ENCODE measurements at places on chromosomes 6 and 20.

- no peak for DNase-seq
Measured at GRCh38 chr6:127100510-127101140, 17.8 kb upstream of the RSPO3 start.

- no peak for DNase-seq
Measured at GRCh38 chr6:32382757-32383420, 11.2 kb upstream of the TSBP1 start.

- no peak for DNase-seq
Measured at GRCh38 chr20:38706509-38706908, 17.8 kb upstream of the SLC32A1 start.

GRCh38 chr6:107082045-107082444 lies 33.3 kb downstream of the BEND3 start:
- DNase-seq, result no peak

- no peak for DNase-seq
Measured at GRCh38 chr20:6530779-6531315, 236.6 kb upstream of the BMP2 start.

GRCh38 chr6:144921206-144921975 lies 636.3 kb downstream of the UTRN start:
- no peak for DNase-seq

DNA sequence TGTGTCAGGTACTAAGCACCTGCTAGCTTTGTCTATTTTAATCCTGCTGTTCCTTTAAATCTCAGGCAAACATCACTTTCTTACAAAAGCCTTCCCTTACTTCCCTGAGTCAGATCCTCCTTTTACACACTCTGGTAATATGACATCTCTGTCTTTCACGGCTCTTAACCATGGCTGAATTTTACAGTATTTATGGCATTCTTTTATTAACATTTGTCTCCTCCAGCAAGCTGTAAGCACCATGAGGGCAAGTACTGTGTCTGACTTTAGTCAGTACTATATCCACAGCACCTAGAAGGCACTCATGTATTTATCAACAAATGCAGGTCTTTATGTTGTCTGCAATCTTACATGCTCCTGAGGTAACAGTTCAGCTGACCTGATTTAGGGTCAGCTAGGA lies 33.7 kb upstream of the HBS1L start:
- no peak for DNase-seq

DNA sequence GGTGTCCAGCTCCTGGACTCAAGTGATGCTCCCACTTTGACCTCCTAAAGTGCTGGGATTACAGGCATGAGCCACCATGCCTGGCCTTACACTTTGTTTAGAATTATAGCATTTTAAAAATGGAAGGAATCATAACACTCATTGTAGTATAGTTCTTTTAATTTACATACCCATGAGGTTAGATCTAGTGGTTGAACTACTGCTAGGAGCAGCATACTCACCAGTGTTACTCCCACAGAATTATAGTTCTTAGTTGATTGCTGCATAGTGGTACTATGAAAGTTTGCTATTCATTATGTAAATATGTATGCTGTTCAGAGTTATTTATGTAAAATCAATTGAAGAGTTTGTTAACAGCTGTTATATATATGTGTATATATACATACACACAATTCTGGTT lies 85.4 kb downstream of the MYO6 start:
- DNase-seq, result no peak

DNA sequence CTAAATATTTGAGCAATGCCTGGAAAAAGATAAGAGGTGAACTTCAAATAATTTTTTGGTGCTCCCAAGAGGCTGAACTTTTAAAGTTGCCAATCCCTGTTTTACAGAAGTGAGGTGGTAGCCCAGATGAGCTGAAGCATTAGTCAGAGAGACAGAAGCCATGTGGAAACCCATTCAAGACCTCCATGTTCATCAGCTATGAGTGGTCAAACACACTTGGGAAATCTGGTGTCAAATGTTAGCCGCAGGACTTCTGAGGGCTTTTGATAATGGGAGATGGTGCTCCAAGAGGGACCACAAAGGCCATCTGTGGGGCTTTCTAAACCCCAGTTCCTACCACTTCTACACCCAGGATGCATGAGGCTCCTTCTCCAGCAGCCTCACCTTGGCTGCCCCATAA lies 77.5 kb upstream of the MRPS10 start:
- DNase-seq, result no peak

- no peak for DNase-seq
Measured at GRCh38 chr6:3421791-3422434, 34.9 kb downstream of the SLC22A23 start.

DNA sequence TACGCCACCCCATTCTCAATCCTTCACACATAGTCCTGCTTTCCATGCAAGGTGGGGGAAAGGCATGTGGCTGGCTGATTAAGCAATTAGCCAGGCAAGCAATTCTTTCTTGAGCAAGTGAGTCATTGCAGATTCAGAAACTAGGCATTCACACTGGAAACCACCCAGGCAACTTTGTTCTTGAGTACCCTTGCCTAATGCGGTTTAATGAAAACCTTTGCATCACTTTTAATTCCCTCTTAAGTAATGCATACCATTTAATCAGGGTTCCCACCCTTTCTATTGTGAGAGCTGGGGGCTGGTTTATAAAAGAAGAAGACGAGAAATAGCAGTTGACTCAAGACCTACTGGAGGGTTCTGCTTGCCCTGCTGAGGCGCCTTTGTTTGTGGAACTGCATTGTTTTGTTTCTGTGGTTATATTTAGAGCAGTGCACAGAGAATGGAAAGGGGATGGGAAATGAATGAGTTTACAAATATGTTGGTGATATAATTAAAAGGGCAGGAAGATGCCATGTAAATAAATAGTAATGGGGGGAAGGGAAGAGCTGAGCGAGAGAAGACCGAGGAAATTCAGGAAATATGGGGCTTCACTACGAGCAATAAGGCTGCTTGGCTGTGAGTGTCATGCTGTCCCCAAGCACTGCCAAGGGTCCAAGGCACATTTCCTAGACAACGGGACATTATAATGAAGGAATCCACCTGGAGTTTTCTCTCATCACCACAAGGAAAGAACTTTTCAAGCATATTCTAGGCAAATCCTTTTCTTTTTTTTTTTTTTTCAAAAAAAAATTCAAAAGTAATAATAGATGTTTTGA lies 48.8 kb upstream of the TSHZ2 start:
- DNase-seq, result no peak

DNA sequence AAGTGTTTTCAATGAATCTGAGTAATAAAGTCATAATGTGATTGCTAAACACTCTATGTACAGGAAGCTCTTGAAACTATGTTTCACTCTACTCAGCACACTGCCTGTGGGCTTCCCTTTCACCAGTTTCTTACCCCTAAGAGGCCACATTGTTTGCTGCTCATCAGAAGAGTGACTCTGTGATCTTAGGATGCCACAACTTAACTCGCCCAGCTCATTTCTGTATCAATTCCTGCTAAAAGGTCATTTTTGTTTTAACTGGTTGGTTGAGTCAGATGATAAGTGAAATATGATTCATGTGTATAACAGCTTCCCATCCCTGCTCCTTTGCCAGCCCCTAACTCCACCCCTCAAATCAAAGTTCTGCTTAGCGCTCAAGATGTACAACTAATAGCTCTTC lies 9.8 kb upstream of the NDUFAF4 start:
- DNase-seq, result peak; percentile 72

- no peak for DNase-seq
Measured at GRCh38 chr6:49980898-49981297, 11.5 kb upstream of the DEFB113 start.

DNA sequence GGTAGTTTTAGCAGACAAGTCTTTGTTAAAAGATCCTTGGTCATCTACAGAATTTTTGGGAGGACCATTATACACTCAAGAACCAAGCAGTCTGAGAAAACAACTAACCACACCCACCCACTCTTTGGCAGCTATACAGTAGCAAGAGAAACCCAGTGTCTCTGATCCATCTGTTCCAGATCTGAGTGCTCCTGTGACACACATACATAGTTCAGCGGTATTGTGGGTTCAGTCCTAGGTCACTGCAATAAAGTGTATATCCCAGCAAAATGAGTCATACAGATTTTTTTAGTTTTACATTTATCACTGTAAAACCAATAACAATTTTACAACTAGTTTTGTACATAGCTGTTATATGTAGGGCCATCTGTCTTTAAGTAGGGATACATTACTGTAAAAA lies 47.4 kb upstream of the PAK5 start:
- no peak for DNase-seq

DNA sequence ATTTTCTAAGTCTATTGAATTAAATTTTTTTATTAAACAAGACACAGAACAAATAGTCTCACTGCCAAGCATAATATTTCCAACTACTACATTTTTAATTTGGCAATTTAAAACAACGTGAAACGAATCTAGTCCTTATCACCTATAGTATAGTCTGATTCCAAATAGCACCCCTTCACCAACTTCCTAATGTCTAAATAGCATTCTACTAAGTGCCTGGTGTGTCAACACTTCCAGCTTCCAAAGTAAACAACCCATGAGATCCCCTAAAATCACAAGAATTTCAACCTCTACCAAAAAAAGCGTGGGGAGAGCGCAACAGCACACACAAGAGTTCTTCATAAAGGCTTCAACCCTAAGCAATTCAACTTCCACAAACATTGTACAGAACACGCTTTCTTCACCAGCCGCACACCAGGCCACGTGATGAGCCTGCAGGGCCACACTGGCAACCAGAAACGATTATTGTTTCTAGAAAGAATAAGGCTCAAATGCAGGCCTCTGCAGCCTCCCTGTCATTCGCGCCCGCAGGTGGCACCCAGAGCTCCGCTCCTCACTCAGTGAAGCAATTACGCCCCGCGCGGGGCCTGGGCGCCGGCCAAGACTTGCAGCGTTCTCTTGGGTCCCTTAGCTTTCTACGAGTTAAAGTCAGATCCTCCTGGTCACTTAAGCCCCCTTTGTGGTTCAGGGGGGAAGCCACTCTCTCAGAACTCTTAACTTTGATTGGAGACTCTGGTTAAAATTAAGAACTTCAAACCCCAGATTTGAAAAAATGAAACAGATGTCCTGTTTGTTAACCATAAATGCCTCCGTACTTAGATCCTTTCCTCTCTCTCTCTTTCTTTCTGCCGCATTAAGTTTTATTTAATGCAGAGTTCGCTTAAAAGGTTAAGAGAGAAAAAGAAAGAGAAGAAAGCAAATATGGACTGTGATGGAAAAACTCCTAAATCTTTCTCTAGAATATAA lies 18.3 kb downstream of the SIM1 start:
- no peak for DNase-seq

DNA sequence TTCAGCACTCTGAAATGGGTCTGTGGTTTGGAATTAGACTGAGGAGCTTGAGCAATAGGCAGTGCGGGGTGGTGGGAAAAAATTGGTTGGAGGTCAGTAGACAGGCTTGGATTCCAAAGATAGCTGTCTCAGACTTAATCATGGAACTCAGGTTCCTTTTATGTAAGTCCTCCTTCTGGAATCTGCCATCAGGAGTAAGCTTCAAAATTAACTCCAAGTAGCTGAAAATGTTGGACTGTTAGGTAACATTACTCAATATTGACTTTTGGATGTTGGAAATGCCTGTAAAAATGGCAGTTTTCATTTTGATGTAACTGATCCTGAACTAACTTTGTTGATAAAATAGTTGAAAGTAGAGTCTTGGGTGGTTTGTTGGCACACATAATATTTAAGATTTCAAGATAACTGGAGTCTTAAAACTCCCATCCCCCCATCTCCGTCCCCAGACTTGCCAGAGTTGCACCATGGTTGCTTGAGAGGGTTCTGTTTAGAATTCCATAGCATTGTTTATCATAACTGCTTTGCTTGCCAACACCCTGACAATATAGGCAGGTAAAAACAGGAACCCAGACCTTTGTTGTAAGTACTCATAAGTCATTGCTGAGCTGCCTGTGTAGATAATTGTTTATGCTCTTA lies 83.0 kb downstream of the PHF20 start:
- DNase-seq, result no peak

DNA sequence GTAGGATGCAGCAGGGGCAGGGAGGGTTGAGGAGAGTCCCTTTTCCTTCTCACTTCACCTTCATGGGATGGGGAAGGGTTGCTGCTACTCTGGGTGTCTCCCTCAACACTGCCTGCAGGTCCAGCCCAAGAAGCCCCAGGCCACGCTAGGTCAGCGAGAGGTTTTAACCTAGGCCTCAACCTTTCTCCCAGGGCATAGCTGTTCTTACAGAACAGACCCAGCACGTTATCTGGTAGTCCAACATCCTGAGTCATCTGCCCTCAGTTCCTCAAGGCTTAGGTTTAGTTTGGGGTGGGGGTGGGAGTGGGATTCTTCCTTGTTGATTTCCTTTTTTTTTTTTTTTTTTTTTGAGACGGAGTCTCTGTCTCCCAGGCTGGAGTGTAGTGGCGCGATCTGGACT lies 15.8 kb downstream of the LRRC73 start:
- DNase-seq, result no peak

DNA sequence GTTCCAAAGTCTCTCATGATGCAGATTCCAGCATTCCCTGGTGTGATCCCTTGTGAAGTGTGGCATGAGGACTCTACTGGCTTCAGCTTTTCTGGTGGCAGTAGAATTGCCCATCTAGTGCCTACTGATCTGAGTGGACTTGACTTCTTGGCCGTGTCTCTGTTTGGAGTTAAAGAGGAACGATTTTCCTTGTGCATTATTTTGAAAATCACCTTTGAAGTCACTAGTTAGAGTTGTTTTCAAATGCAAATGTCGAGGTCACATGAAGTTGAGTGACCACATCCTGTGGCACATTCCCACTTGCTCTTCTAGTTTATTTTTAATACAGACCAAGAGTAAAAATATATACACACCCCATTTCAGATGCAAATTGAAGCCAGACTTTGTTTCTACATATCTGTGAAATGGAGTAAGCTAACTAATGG lies 270.7 kb upstream of the TAB2 start:
- DNase-seq, result no peak

DNA sequence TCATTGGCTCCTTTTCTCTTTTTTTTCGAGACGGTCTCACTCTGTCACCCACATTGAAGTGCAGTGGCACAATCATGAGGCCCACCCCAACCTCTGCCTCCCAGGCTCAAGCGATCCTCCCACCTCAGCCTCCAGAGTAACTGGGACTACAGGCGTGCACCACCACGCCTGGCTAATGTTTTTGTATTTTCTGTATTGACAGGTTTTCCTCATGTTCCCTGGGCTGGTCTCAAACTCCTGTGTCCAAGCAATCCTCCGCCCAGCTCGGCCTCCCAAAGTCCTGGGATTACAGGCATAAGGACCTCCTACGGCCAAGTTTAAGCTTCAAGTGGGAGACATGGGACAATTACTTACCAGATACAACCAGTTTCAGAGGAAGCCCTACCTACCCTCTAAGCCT lies 9.4 kb upstream of the POU5F1 start:
- no peak for DNase-seq

GRCh38 chr20:1775117-1775516 lies 117.5 kb upstream of the SIRPG start:
- DNase-seq, result no peak

DNA sequence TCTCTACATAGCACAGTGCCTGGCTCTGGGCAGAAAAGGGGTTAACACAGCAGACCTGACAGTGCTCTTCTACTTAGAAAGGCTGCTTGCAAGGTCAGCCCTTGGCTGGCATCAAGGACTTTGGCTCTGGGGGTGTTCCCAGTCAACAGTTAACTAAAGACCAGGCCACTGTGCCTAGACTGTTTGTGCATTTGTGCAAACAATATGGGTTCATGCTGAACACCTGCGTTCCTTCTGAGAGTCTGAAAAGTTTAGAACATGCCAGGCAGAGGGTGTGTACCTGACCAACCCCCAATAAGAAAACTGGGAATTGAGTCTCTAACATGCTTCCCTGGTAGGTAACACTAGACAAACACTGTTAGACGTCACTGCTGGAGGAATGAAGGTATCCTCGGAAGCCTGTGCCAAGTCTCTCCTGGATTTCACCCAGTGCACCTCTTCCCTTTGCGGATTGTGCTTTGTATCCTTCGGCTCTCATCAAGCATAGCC lies 110.7 kb downstream of the PDE10A start:
- no peak for DNase-seq

GRCh38 chr20:45432294-45432693 lies 16.4 kb downstream of the PIGT start:
- no peak for DNase-seq
